Colonic mucosa (tissue), 4 donors: ENCODE measurements at places on chromosomes 2 and 18. TPM values are rescaled to one million over a fixed set of nuclear protein-coding genes. Genes with fewer than 3 reads are reported as not detected.

PTPN18 gene
- total RNA-seq: 160 TPM

PAIP2B gene
- total RNA-seq: 7.1 TPM

ERICH2 gene
- total RNA-seq: not detected

CHRND gene
- total RNA-seq: not detected

GKN1 gene
- total RNA-seq: not detected
